ENCODE measurements at places on chromosomes 6 and 20. TPM values are rescaled to one million over a fixed set of nuclear protein-coding genes. Genes with fewer than 3 reads are reported as not detected.

The HLA-DQA1 gene
- total RNA-seq = 13.8 TPM

The GTSF1L gene
- not detected for total RNA-seq

The PHF3 gene
- total RNA-seq = 65.1 TPM

The MUCL3 gene
- not detected for total RNA-seq

Measured in dorsolateral prefrontal cortex (tissue), 122 donors.